Bronchial smooth muscle cell (primary cell): ENCODE measurements at places on chromosomes 13 and 19. TPM values are rescaled to one million over a fixed set of nuclear protein-coding genes. Genes with fewer than 3 reads are reported as not detected.

IZUMO2 gene
- total RNA-seq, result not detected in 2 replicates

ERCC1 gene
- total RNA-seq, result 45.9 and 58.8 TPM in 2 replicates

MUC16 gene
- under 0.01 TPM in 1 of 2 replicates, not detected in the other for total RNA-seq

GPR4 gene
- total RNA-seq, result under 0.01 TPM in 1 of 2 replicates, not detected in the other

TMEM255B gene
- 0.63 and 1.6 TPM in 2 replicates for total RNA-seq

ZNF285 gene
- 3.2 and 3.9 TPM in 2 replicates for total RNA-seq

LRRC25 gene
- total RNA-seq, result 0.16 and 0.34 TPM in 2 replicates

SSC5D gene
- 3.9 and 13.1 TPM in 2 replicates for total RNA-seq

ABHD13 gene
- total RNA-seq, result 2.7 and 5.0 TPM in 2 replicates

SIAH3 gene
- not detected in 2 replicates for total RNA-seq

GDF15 gene
- 33.8 and 41.9 TPM in 2 replicates for total RNA-seq

FDX2 gene
- total RNA-seq, result 14.2 and 20.3 TPM in 2 replicates
